Heart right ventricle (tissue), 16 donors: ENCODE measurements at places on chromosomes 6 and 20. TPM values are rescaled to one million over a fixed set of nuclear protein-coding genes. Genes with fewer than 3 reads are reported as not detected.
A peak's percentile ranks its signal among the peaks of the same experiment; 100 is the strongest.

- no peak for DNase-seq
Measured at GRCh38 chr6:34664256-34664971, 32.2 kb downstream of the ILRUN start.

- DNase-seq: no peak
Measured at GRCh38 chr6:140095532-140095931, 721.1 kb upstream of the CITED2 start.

DNA sequence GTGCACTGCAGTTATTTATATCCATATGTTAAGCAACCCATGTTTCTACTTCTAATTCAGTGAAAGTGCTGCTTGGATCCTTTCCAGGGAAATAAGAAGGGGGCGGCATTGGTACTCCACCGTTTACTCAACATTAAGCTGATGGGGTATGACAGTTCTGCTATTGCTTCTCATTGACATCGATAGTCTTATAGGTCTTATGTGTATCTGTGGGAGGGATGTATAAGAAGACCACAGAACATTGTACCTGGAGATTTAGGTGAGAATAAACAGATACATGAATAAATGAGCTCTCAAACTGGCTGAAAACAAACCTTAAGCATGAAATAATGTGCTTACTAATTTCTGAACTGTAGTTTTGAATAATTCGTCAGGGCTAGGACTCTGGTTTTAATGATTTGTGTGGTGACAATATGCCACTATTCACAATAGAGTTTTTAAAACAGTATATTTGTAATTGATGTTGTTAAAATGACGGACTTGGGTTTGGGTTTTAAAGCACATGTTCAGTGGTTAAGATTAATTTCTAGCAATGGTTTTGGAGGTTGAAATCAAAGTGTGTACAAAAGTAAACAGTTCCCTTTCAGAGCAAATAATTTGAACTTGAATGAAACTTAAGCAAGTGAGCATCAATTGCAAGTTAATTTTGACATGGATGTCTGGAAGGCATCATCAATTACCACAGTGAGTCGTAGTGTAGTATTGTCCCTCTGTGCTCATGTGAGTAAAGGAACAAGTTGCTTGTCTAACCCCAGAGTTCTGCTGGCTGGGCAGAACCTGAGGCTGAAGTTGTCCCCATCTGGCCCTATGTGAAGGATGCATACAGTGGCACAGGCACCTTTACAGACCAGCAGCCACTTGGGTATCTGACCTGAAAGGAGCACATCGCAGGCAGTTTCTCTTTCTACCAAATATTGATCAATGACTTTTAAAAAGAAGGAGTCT, 84.7 kb upstream of the SUPT3H start:
- no peak for DNase-seq

DNA sequence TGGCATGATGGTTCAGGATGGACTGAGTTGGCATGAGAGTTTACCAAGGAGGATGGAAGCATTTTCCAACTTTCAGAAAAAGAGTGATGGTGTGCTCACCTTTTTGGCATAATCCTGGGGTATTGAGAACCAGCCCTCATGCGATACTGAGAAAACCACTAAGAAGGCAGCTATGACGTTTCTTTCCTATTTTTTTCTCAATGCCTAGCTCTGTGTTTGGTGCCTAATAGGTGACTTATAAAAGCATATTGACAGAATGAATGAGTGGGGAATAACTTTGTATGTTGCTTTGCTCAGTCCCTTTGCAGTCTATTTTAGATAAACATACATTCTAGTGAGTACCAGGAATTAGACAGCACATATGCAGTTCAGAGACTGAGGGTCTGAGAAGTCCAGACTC, 816.3 kb downstream of the DHX35 start:
- DNase-seq: no peak

GRCh38 chr6:36928547-36928918, 26.0 kb upstream of the PI16 start:
- no peak for DNase-seq

DNA sequence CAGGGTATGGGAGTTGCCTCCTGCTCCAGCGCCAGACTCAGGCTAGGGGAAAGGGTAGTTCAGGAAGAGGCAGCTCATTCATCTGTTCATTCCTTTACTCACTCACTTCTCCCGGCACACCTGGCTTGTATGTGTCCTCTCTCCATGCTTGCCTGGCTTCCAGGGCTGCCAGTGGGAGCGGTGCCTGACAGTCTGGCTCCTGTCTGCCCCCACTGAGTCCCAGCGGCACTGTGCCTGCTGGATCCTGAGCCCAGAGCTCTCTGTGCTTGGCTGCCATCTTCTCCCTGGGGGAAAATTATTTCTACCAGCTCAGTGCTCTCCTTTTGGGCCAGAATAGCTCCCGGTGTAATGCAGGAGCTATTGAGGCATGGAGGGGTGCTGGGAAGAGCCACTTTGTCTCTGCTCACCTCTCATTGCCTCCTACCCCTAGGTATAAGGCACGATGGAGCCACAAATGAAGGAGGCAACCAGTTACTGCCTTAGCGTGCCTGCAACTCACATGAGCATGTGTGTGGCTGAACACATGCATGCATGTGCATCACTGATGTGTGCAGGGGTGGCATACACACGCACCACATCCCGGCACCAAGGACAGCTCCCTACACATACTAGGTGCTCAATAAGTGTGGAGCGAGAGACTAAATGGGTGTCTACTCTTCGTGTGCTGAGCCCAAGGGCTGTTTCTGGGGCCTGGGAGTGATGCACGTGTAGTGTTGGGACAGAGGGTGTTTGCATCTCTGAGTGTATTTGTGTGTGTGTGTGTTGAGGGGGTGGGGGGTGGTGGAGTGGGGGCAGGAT, 46.6 kb downstream of the CDH22 start:
- DNase-seq: no peak

GRCh38 chr6:82246370-82246769, 1.2 kb downstream of the IBTK start:
- no peak for DNase-seq

GRCh38 chr6:4743062-4743461, 33.1 kb upstream of the CDYL start:
- no peak for DNase-seq

GRCh38 chr6:131574686-131575085, 1.7 kb downstream of the ARG1 start:
- DNase-seq: no peak

DNA sequence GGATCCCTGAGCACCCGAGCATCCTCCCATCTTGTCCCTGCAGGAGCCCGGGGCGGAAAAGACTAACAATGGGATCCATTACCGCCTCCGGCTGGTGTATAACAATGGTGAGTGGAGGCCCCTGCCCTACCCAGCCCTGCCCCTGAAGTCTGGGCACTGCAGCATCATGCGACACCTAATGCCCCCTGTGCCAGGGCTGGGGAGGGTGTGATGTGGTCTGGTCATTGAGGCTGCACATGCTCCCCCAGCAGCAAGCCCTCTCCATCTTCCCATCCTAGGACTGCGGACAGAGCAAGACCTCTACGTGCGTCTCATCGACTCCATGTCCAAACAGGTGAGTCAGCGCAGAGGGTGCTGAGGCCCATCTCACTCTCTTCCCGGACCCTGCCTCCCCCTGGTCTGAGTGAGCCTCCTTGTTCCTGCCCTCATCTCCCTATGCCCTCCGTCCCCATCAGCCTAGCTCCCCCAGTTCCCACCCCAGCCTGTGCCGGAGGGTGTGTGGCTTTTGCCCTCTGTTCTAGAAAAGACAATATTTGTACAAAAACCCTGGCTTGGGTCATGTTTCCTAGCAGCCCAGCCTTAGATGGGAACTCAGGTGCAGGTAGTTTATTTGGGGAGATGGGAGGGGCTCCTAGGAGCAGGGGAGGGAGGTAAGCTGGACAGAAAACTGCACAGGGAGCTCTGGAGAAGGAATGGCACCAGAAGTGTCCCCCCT, 13.5 kb downstream of the EBF4 start:
- DNase-seq: no peak

DNA sequence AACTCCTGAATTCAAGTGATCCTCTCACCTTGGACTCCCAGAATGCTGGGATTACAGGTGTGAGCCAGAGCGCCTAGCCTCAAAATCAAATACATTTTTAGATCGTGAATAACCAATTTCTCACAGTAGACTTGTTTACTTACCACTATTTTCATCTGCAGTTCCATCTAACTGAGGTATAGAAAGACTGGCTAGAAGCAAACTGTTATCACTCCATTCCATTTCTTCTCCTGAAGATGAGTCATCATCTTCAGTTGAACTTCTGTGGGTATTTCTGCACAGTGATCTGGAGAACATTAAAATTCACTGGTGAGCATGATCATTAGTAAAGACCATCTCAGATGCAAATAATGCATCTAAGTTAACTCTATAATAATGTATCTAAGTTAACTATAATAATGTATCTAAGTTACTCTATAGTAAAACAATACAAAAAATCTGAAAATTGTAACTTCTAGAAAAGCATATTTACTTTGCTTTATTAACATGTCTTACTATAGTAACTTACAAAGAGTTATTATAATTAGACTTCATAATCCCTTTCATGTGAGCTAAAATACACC, 105.4 kb downstream of the REV3L start:
- no peak for DNase-seq

DNA sequence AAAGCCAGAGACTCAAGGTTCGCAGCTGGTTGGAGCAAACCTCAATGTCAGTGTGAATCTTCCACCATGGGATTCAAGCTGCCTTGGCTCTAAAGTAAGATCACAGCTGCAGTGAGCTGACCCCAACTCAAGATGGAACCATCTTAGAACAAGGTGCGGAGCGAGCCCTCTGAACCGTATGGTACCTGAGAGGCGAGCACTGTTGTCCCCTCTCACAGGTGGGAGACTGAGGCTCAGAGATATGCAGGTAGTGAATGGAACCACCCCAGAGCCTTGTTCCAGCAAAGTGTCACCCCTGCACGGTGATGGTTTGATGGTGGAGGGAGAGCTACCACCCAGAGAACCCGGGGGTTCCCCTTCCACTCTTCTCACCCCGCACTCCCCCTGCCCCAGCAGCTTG, 52.5 kb downstream of the BMP7 start:
- no peak for DNase-seq

DNA sequence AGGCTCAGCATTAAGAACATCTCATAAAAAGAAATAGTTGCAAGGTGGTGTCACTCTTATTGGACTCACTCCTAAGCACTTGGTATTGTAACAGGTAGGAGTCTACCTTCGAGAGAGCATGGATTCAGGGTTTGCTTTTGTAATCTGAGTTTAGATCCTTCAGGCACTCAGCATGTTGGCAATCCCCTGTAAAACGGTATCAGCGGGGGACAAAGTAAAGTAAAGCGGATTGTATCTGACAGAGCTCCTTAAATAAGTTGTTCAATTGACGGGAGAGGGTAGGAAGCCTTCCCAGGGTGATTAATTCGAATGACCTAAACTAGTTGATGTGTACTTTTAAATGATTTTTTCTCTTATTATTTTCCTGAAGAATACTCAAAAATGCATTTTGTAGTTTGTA, 869.8 kb upstream of the EPHA7 start:
- no peak for DNase-seq

GRCh38 chr6:25835442-25836283, 3.8 kb upstream of the SLC17A1 start:
- DNase-seq: peak; percentile 8

GRCh38 chr20:52539891-52540290, 348.3 kb upstream of the ZFP64 start:
- DNase-seq: no peak

DNA sequence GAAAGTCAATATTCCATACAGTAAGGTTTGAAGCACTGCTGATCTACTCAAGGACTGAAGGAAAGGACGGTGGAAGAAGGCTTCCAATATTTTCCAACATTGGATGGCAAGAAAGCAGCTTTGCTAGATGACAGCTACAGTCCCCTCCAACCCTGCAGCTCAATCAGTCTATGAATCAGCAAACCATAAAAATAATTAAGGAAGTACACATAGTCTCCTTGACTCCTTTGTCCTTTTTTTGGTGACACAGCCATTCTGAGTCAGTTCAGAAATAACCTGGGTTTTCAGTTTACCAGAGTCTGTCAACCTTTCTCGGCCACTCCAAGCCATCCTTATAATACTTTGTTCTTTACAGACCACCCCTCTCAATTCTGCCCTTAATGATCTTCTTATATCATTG, 232.5 kb downstream of the IBTK start:
- no peak for DNase-seq

GRCh38 chr6:120604510-120604909, 729.8 kb downstream of the TBC1D32 start:
- no peak for DNase-seq

GRCh38 chr20:57237585-57237953, 28.9 kb downstream of the BMP7 start:
- no peak for DNase-seq

GRCh38 chr20:9978397-9979004, 56.3 kb upstream of the ANKEF1 start:
- DNase-seq: no peak

GRCh38 chr6:29749308-29749662, 26.1 kb downstream of the HLA-F start:
- DNase-seq: no peak

- no peak for DNase-seq
Measured at GRCh38 chr6:33128318-33128717, 52.5 kb downstream of the HLA-DPB1 start.

GRCh38 chr20:12130781-12131180, 213.1 kb downstream of the BTBD3 start:
- no peak for DNase-seq

GRCh38 chr20:62768551-62769287, 27.6 kb upstream of the MRGBP start:
- peak; percentile 17 for DNase-seq

DNA sequence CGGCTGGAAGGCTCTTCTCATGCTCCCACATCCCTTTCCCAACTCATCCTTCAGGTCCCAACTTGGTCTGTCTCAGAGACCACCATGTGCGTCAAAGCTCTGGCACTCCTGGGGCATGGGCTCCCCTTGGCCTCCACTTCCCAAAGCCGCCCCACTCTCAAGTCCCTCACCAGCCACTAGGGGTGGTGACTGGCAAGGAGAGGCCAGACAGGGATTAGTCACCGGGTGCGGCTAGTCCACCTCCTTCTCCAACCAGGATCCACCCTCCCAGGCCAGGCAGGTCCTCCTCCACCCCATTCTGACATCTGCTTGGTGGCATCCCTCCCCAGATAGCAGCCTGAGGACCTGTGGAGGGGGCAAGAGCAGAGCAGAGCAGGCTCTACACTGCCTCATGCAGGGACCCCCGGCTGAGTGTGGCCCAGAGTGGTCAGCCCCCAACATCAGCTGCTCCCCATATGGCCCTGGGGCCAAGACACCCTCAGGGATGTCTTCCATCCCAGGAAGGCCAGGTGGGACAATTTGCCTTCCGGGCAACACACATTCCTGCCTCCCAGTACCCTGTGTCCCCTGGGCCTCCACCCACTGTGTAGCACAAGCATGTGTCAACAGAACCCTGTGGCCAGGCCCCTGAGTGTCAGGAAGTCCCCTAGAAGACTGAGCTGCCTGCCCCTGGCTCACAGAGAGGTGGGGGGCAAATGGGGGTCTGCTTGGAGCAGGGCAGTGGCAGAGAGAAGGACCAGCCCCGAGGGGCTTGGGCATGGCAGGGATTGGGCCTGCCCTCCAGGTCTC, 29.2 kb downstream of the YTHDF1 start:
- DNase-seq: no peak

- no peak for DNase-seq
Measured at GRCh38 chr6:104987218-104987617, 30.3 kb downstream of the LIN28B start.

Gene HLA-DPB1
- 43.1 TPM for total RNA-seq

Gene OLIG3
- not detected for total RNA-seq

Gene LRRC1
- 5.3 TPM for total RNA-seq

Gene TMEM217
- total RNA-seq: 0.20 TPM

Gene MYL9
- total RNA-seq: 2,191 TPM

Gene NKX2-4
- not detected for total RNA-seq

Gene LY6G6C
- total RNA-seq: not detected

Gene CTCFL
- not detected for total RNA-seq

Gene HLA-G
- not detected for total RNA-seq
